ENCODE measurements at places on chromosomes 16 and 17. TPM values are rescaled to one million over a fixed set of nuclear protein-coding genes. Genes with fewer than 3 reads are reported as not detected.

CCL4 gene
- total RNA-seq, result not detected

FDXR gene
- total RNA-seq, result 17.3 TPM

ORC6 gene
- total RNA-seq, result 94.9 TPM

HOXB9 gene
- not detected for total RNA-seq

FBXO39 gene
- 0.29 TPM for total RNA-seq

Measured in endodermal cell (in vitro differentiated cells).